Activated naive CD4-positive, alpha-beta T cell treated with anti-CD3 and anti-CD28 coated beads, Interleukin-2, amount 50 U/mL, for 16 hours (primary cell): ENCODE measurements at places on chromosomes 4 and X.

DNA sequence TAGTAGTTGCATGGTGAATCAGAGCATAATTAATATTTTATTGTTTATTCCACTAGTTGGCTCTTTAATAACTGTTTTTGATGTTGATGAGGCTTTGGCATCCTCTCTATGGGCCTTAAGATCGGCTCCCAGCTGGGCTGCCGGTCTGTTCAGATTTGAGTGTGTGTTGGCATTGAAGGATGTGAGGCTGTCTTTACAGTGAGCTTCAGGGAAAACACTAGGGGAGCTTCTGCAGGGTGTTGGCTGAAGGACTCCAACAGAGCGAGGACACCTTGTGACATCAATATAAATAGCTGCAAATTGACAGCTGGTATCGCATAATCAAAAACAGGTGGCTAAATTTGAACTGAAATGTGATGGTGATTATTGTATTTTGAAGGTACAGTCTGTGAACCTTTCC, 322.0 kb downstream of the FSTL5 start:
- DNase-seq: no peak

- no peak for DNase-seq
Measured at GRCh38 chr4:135357091-135357490, 1155.5 kb upstream of the PABPC4L start.

DNA sequence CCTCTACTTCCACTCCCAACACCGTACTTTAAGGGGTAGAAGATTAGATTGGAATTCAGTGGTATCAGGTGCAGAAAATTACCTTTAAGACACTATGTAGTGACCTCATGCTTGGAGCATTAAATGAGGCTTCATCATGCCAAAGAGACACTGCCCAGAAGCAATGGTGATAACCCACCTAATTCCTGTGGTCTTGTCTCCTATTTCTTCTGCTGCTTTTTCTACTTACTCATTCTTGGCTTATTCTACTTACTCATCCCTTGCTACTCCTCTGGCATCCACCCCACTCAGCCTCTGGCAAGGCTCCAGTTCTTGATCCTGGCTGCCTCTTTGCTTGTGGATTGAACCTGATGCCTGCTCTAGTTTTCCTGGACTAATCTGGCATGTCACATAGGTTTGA, 62.3 kb upstream of the ADAMTS3 start:
- DNase-seq: no peak

GRCh38 chrX:141787655-141788054, 50.5 kb upstream of the MAGEC3 start:
- DNase-seq: no peak

- DNase-seq: no peak
Measured at GRCh38 chr4:90165883-90166282, 38.7 kb downstream of the CCSER1 start.

GRCh38 chrX:154373340-154374306, 811 bp downstream of the FLNA start:
- DNase-seq: no peak

DNA sequence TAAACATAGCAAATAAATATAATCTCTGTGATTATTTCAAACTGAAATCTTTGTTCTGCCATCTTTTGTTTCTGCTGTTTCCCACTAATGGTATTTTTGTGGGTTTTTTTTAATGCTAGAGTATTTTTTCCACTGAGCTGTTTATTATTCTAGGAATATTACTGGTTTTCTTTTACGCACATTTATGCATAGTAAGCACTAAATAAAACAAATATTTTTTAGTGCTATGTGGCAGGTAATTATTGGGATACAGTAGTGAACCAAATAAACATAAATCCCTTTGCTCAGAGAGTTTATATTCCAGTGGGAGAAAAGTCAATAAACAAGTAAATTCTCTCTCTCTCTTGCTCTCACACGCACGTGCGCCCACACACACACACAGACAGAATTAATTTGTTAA, 397.4 kb downstream of the PRDM5 start:
- DNase-seq: no peak

GRCh38 chrX:155985208-155985607, 12.3 kb upstream of the IL9R start:
- DNase-seq: no peak

DNA sequence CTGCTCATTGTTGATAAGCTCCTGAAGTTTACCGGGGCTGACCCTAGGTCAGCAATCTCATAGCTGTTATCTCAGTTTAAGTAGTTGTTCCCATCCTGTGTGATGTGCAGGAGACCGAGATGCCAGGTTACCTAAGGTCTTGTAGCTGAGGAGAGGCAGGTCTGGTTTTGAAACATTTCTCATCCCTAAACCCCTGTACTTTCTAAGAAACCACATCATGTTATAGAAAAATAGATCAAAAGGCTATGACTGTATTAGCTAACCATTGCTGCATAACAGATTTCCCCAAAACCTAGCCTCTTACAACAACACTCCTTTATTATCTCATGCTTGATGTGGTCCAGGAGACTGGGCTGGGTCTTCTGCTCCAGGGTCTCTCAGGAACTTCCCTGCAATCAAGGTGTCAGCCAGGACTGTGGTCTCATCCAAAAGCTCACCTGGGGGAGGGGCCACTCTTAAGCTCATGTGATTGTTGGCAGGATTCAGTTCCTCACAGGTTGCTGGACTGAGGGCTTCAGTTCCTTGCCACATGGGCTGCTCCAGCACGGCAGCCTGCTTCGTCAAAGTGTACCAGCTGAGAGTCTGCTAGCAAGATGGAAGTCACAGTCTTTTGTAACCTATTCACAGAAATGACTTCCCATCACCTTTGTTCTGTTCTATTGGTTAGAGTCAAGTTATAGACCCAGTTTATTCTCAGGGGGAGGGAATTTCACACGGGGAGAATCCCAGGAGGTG, 60.9 kb upstream of the CLCN4 start:
- DNase-seq: no peak

GRCh38 chrX:97766501-97767095, 882.9 kb downstream of the RPA4 start:
- DNase-seq: no peak

- no peak for DNase-seq
Measured at GRCh38 chr4:126375462-126376054, 1060.8 kb downstream of the FAT4 start.

- no peak for DNase-seq
Measured at GRCh38 chr4:90318193-90318592, 191.0 kb downstream of the CCSER1 start.

- no peak for DNase-seq
Measured at GRCh38 chr4:174152717-174153466, 130.6 kb downstream of the FBXO8 start.

GRCh38 chr4:6474705-6475457, 2.5 kb upstream of the PPP2R2C start:
- no peak for DNase-seq
